ENCODE measurements at places on chromosomes 2 and 18.

DNA sequence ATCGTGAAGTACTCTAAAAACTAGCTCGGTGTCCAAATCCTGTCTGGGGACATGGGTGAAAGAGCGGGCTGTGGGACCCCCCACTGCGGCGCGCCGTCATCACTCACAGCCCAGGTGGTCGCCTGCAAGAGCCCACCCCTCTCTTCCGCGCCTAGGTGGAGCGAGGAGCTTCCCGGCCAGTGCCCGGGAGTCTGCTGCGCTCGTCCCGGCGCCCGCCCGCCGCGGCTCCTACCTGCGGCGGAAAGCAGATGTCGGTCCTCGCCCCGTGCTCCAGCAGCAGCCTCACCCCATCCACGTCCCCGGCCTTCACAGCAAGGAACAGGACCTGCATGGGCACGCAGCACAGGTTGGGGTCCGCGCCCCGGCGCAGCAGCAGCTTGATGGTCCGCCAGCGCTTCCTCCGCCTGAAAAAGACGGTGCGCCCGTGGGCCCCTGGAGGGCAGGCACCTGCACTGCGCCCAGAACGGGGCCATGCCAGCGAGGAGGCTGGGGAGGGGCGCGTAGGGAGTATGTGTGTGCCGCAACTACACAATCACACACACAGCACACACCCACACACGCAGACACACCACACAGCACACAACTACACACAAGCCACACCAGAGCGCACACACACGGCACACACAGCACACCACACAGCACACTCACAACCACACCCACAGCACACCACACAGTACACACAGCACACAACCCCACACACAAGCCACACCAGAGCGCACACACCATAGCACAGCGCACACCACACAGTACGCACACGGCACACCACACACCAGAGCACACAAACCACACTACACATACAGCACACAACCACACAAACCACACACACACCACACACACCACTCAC lies 37.4 kb downstream of the ANKMY1 start:
- no peak for DNase-seq

DNA sequence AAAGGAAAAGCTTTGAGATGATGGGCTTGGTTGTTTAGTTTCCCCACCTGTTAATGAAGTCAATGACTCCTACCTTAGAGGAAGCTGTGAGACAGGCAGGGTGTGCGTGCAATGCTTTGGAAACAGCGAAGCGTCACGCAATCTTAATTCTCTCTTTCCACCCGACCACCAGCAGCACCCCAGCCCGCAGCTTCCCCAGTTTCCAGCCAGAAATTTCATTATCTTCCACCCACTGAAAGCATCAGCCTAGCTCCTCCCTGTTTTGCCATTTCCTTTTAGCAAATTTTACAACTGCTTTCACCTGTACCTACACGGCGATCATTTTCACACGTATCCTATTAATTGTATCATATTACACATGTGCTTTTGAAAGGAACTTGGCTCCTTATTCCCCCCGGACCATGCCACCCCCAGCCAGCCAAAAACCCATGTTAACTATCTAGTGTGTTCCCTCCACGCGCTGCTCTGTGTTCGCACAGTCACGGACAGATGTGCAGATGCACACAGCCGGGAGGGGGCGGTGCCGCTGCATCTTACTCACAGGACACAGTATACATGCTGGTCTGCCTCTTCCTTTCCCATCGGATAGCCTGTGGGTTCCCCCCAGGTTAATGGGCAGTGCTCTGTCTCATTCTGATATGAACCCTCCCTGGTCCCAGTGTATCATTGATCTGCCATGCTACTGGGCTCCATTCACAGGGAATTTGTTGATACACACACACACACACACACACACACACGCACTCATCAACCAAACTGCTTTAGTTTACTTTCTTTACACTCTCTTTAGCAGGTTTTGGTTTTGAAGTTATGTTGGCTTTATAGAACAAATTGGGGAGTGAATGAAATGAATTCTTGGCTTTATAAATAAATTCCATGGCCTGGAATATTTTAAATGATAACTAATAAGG lies 22.4 kb downstream of the CYP27C1 start:
- DNase-seq = peak; percentile 83

GRCh38 chr18:36467614-36468013 lies 170.1 kb downstream of the FHOD3 start:
- no peak for DNase-seq

DNA sequence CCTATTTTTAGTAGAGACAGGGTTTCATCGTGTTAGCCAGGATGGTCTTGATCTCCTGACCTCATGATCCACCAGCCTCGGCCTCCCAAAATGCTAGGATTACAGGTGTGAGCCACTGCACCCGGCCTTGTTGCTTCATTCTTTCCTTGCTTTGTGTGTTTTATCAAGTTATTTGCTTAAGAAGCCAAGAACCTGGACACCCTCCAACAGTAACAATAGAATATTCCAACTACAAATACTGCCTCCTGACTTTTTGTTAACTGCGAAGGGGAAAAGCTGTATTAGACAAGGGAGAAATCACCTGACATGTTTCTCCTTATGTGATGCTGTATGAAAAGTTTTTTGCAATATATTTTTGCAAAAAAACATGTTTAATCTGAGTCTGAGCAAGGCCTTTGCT lies 297.2 kb downstream of the NCKAP5 start:
- no peak for DNase-seq

DNA sequence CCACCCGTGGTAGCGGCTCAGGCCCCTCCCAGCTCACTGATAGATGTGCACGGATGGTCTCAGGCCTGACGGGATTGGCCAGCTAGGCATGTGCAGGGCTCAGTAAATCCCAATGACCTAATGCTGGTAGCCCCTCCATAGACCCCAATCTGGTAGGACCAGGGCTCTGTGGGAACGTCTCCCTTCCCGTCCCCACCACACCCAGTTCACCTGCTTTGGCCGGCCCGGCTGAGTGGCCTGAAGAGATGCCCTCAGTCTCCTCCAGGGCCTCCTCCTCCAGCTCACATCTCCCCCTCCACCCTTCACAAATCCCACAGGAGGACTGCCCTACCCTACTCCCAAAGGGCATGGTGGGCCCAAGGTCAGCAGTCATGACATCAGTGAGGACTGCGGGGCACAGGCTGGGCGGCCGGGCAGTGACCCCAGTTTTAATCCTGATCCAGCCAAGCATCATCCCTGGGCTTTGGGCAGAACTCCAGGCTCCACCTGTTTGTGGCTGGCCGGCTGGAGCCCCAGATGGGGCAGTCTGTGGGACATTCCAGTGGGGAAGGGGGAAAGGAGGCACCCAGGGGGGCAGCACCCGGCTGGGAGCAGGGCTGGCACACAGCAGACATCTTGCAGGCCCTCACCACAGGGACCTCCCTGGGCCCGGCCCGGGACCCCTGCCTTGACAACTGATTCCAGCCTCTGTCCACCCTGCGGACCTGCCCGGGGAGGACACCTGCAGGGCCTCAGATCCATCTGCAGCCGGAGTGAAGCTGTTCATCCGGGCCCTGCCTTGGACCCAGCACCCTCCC lies 2.3 kb downstream of the KIF1A start:
- DNase-seq = no peak

GRCh38 chr2:217327953-217328621 lies 468.2 kb upstream of the TNP1 start:
- DNase-seq = no peak

GRCh38 chr2:204108330-204108751 lies 171.8 kb downstream of the ICOS start:
- DNase-seq = peak; percentile 74

DNA sequence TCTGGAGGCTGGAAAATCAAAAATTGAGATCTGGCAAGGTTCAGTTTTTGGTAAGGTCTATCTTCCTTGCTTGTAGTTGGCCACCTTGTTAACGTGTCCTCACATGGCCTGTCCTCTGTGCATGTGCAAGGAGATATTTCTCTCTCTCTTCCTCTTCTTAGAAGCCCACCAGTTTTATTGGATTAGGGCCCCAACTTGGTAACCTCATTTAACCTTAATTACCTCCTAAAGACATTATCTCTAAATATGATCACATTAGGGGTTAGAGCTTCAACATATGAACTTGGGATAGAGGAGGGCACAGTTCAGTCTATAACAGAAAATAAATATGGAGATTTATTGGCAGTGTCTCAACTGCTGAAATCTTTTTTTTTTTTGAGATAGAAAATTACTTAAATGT lies 19.6 kb upstream of the RND3 start:
- DNase-seq = no peak

DNA sequence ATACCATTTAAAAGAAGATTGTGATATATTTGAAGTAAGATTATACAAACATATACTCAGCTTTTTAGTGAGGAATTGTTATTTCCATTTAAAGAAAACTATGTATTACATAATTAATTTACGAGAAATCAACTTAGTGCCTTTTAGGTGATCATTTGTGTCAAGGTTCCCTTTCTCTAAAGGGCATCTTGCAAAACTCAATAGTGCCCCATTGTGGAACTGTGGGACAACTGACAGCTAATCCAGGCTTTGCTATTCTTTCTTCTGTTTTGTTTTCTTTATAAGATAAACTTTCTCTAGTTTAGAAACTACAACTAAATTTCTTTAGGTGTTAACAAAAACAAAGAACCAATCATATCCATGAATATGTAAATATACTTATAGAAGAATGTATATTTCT lies 24.3 kb upstream of the VIT start:
- peak; percentile 35 for DNase-seq

DNA sequence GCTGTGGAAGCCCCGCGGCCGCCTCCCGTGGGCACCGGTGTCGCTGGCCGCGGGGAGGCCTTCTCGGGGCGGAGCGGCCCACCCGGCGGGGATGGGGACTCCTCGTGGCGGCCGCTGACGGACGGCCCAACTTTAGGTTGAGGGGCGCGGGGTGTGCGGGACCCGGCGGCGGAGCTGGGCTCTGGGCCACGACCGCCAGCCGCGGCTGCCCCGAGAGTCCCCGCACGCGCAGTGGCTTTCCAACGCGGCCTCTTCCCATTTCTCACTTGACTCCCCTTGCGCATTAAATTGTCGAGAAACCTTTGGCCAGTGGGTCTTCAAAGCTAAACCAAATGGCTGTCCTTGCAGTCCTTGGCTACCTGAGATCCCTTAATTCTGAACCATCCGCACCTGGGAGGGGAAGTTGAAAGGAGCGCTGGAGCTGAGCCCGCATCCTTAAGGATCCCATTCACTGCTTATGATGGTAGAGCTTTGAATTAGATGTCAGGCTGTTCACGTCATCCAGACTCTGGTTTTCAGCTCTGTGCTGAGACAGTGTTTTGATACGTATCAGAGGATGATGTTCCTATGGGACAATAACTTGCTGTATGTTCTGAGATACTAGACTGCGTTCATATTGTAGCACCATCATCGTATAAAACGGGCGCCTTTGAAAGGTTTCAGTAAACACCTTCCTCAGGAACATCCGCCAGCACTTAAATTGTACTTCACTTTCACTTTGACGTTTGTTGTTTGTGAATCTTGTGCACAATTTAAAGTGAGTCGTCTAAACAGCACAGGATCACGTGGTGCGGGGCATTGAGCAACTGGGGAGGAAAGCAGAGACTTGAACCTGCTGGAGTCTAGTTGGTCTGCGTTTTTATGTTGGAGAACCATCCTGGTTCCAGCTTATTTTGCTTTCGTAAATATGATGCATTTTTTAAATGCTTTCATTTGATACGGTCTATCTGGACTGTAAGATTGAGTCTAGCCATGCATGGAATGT lies 874 bp downstream of the CLIP4 start:
- no peak for DNase-seq

- no peak for DNase-seq
Observed at GRCh38 chr2:172252154-172252553, 149.5 kb upstream of the DLX2 start.

DNA sequence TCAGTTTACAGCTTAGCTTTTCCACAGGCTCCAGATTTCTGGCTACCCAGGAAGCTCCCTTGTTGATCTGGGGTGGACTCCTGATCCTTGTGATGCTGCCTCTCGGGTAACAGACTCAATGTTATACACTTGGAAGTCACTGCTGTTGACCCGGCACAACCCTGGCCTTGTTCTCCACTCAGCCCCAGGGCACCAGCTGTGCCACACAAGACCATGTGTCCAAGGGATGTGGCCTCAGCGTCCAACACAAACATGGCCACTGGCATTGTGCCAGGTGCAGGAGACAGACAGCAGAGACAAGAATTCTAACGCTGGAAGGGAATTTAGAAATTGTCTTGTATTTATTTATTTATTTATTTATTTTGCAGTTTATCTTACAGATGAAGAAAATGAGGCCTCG lies 39.0 kb upstream of the PPP4R1 start:
- DNase-seq = no peak

- DNase-seq = peak; percentile 74
Observed at GRCh38 chr18:37393945-37394609, 171.5 kb downstream of the CELF4 start.

DNA sequence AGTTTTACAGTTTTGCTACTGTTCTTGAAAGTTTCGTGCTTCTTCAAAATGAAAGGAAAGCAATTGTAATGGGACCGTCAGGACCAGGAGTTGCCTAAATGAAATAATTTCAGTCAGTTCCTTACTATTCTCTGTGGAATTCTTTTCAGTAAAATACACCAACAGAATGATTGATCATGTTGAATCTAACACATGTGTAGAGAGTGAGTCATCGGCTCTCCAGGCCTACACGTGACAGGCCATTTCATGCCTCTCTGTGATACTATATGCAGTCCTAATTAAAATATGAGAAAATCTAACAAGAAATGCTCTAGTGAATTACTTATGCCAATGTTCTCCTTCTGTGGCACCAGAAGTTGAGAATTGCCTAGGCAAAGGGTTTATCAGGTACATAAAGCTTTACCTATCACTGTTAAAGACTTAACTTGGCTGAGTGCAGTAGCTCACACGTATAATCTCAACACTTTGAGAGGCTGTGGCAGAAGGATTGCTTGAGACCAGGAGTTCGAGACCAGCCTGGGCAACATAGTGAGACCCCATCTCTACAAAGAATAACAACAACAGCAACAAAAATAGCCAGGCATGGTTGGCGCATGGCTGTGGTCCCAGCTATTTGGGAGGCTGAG lies 199.4 kb downstream of the LRRTM1 start:
- DNase-seq = peak; percentile 12

GRCh38 chr2:52113338-52113737 lies 1081.4 kb upstream of the NRXN1 start:
- no peak for DNase-seq

DNA sequence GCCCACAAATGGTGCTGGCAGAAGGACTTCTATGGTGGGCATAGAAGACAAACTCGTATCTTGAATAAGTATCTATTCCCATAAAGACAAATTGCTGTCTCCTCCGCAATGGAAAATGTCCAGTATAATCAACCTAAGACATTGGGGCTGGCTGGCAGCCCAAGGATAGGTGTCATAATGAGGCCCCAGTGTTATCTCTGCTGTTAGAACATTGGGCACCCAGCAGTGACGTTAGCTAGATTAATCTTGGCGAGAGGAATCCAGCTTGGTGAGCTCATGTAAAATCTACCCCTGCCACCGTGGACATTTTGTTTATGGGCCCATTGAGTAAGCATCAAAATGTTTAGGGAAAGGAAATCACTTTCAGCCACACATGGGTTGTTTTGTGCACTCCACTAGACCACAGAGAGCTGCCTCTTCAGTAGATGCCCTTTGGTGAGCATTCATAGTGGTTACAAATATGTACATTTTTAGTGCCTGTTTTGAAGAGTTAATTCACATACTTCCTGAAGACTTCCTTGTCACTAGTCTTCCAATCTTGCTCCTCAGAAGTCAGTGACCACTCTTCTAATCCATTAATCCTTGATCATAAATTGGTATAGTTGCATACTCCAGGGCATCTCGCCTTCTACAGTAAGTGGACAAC lies 48.2 kb upstream of the KDM3A start:
- no peak for DNase-seq
